ENCODE measurements at places on chromosomes 12 and 14.

DNA sequence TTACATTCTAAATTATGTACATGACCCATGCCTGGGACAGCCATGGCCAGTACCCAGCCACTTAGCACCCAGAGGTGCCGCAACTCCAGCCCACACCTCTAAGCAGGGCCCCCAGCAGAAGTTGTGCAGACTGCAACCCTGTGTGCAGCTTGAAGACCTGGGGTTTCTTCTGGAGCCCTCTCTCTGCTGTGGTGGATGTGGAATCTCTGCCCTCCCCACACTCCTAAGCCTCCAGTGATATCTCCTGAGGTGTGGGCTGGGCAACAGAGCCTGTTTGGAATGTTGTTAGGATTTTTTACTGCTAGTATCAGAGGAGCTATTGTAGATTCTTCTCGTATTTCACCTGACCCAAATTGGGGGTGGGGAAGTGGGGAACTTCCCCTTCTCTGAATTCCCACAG lies 59.4 kb upstream of the TUNAR start:
- no peak for DNase-seq

- DNase-seq = no peak
Observed at GRCh38 chr12:131253376-131254026, 299.8 kb downstream of the ADGRD1 start.

GRCh38 chr12:95168746-95169145 lies 48.5 kb downstream of the FGD6 start:
- no peak for DNase-seq

DNA sequence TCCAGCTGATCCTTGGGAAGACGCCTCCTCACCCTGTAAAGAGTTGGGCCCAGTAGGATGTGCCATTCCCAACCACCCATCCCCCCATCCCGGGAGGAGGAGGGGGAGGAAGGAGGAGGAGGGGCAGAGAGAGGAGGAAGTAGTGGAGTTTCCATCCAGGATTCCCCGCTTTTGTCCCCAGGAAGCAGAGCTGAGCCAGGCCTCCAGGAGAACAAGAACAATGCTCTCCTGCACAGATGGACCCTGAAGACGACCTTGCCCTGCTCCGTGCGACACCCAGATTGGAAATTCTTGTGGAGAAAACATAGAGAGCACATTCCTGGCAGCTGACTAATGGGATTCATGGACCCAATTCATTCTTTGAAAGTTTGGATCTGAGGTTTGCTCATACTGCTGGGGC lies 132.3 kb upstream of the CRY1 start:
- no peak for DNase-seq

GRCh38 chr14:32808644-32809043 lies 130.0 kb upstream of the NPAS3 start:
- DNase-seq = no peak

DNA sequence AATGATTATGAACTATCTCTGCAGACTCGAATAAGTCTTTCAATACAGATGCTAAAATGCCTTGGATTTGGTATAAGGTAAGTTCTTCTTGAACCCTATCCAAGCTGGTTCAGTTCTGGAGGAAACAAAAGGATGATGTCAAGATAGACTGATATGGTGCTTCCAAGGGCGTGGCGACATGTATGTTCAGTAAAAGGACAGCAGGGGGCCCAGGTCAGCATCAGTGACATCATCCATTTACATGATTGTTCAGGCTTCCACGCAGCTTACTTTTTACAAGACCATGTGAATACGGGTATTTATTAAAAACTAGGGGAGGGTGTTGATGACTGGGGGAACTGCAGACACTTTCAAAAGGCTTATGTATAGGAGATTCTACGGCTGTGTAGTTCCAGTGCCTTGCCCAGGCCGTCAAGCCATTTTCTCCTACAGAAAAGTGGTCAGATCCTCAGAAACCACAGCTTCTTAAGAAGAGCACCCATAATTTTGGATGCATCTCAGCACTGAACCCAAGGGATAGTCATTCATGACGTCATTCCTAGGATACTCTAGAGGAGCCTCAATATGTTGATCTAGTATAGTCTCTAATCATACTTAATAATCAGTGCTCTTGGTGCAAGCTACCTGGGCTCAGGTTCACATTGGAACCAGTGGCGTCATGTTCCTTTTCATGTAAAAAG lies 527.7 kb downstream of the FUT8 start:
- DNase-seq = peak; percentile 65
